ENCODE measurements at places on chromosomes 7 and 10.

DNA sequence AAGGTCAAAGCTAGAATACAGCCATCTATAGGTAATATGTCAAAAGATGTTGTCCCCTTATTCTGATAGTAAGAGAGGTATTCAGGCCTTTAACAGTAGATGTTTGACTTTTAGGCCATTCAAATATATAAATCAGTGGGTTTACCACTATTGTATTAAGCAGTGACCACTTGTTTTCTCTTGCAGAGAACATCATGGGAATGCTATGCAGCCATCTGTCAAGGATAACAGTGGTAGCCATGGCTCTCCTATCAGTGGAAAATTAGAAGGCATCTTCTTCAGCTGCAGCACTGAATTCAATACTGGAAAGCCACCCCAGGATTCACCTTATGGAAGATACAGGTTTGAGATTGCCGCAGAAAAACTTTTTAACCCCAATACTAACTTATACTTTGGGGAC is 68.4 kb downstream of the PHYHIPL start:
- DNase-seq, result no peak

DNA sequence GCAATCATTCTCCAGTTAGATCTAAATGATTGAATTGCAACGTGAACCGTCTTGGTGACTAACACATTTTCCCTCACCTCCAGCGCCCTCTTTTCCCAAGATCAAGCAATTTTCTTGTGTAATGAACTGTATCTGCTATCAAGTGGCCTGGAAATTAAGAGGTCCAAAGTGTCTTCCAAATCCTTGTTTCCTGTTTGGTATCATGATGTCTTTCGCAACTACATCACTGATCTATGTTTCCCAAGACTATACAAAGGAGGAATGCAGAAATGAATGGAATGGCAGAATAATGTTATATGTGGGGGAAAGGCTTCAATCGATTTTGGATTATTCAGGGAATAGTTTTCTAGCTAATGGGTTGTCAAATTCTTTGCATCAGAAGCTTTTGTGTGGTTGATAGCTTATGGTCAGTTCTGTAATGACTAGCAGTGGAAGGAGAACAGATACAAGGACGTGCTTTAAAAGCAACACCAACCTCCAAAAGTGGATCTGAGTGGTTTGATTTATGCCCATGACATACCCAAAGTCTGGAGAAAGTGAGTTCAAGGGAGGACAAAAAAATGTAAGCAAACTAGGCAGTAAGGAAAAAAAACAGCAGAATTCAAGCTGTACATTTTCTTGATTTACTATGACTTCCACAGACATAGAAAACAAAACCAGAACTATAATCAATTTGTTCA is 14.6 kb upstream of the ZEB1 start:
- DNase-seq, result no peak

DNA sequence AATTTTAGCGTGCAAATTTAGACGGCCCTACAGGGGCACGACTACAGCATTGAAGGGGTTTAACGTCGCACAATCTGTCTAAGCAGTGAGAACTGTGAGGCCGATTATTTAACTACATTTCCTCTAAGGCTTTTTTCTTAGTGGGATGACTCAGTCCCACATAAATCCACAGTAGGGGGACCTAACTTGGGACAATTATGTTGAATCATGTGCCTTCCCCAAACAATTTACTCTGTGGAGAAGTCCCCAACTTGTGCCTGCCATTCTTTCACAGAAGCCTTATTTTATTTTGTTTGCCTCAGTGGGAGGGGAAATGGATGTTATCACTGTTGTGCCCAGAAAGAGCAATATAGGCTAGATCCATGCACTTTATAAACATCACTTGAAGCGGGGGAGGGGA is 80.3 kb upstream of the CDCA7L start:
- no peak for DNase-seq

DNA sequence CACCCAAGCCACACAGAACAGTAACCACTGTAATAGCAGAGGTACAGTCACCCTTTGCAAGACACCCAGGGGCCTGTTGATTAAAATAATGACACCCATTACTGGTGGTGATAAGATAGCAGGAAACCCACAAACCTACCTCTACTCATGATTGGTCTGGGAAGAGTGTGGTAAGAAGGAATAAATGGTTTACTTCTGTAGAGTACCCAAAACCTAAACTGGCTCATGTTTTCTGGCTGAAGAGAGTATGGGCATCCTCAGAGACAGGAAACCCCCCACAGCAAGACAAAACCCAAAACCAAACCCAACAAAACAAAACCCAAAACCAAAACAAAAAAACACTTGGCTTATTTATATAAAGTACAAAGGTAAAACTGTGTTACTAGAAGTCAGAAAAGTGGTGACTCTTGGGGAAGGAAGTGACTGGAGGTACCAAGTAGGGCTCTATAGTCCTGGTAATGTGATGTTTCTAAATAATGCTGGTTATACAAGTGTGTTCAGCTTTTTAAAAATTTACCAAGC is 15.5 kb upstream of the DNAJB12 start:
- DNase-seq, result no peak

DNA sequence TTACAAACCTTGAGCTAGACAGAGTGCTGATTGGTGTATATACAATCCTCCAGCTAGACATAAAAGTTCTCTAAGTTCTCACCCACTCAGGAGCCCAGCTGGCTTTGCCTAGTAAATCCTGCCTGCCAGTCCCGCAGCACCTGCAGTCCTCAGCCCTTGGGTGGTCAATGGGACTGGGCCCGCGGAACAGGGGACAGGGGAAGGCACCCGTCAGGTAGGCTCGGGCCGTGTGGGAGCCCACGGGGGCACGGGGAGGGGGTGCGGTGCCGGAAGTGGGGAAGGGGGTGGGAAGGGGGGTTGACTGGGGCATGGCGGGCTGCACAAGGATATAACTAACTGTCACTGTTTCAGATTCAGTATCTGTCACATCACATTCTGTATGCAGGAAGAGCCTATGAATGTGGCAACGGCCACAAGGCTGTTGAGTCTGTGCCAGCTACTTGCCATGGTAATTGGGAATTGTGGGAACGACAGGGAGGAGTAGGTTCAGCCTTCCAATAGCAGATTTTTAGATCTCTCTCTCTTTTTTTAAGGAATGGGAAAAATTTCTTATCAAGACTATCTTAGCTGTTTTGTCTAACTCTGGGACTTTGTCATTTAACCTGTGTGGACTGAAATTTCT is 205.1 kb upstream of the PLPP4 start:
- no peak for DNase-seq

DNA sequence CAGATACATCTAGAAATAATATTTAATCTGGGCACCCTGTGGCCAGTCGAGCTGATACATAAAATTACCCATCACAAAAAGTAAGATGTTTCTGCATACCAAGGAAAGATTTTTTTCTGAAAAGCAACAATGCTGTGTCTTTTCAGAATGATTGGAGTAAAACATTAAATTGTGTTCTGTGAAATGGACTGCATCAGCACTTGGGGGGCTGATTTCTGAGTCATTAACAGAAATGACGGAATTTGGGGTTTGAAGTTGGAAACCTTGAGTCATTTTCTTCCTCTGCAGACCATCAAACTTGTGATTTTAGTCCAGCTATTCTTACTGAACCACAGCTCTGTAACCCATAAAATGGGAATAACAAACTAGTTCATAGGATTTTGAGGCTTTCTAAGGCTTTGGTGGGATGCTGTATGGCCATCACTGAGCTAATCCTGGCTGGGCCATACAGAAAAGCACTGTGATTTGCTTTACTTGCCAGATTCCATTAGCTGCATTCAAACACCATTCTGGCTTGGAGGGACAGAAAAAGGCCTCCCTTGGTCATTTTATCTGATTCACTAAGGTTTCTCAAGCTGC is 739.4 kb upstream of the IGFBP3 start:
- no peak for DNase-seq

- DNase-seq, result no peak
These were observed 383.1 kb downstream of the LRRTM3 start for GRCh38 chr10:67308912-67309311.

DNA sequence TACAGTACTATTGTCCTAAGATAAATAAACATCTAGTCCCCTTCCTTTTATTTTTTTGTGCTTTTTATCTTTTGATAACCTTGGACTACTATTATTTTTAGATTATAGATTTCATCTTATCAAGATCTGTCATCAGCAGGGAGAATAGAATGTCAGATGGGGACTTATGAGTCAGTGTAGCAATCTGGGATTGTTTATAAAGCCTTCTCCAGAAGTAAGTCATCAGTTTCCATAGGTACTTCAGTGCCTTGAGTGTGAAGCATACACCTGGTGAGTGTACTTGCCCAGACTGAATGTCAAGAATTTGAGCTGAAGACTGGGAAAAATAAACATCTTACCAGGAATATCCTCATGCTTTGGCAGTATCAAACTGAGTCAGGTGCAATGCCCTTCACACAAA is 2.1 kb downstream of the CASD1 start:
- DNase-seq, result no peak

GRCh38 chr10:69146759-69147158 is 22.8 kb downstream of the VPS26A start:
- no peak for DNase-seq

GRCh38 chr10:79237454-79238157 is 109.7 kb upstream of the PPIF start:
- DNase-seq, result no peak

GRCh38 chr7:146791344-146792285 is 675.0 kb downstream of the CNTNAP2 start:
- no peak for DNase-seq

GRCh38 chr7:24939416-24939815 is 40.6 kb downstream of the OSBPL3 start:
- no peak for DNase-seq

- no peak for DNase-seq
These were observed 357.5 kb upstream of the LRGUK start for GRCh38 chr7:133769668-133770067.

DNA sequence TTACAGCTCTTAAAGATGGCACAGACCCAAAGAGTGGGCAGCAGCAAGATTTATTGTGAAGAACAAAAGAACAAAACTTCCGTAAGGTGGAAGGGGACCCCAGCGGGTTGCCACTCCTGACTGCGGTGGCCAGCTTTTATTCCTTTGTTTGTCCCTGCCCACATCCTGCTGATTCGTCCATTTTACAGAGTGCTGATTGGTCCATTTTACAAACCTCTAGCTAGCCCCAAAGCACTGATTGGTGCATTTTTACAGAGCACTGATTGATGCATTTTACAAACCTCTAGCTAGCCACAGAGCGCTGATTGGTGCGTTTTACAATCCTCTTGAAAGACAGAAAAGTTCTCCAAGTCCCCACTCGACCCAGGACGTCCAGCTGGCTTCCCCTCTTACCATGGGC is 16.8 kb upstream of the CCSER2 start:
- no peak for DNase-seq

DNA sequence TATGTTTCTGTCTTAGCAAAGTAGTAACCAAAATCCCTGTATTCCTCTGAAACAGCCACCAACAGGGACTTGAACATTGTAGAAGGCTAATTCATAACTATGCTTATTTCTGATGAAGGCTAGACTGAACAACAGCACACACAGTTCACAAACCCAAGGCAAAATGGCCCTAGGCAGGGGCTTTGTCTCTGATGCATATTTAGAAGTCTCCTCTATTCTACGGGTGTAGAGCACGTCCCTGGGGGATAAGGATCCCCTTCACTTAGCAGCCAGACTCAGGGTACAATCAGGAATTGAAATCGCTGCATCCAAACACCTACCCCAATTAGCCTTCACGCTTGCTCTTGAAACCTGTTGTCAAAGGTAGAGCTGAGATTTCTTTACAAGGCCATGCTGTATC is 45.5 kb downstream of the FGFR2 start:
- DNase-seq, result no peak

GRCh38 chr10:49010865-49011264 is 71.2 kb upstream of the LRRC18 start:
- DNase-seq, result no peak

- DNase-seq, result no peak
These were observed 438.6 kb upstream of the GALNT17 start for GRCh38 chr7:70693321-70693685.

- no peak for DNase-seq
These were observed 23.6 kb downstream of the ST8SIA6 start for GRCh38 chr10:17430647-17431355.

- DNase-seq, result no peak
These were observed 237.8 kb downstream of the SEMA3E start for GRCh38 chr7:83410989-83411591.

GRCh38 chr7:109126404-109127050 is 556.9 kb downstream of the DNAJB9 start:
- no peak for DNase-seq

DNA sequence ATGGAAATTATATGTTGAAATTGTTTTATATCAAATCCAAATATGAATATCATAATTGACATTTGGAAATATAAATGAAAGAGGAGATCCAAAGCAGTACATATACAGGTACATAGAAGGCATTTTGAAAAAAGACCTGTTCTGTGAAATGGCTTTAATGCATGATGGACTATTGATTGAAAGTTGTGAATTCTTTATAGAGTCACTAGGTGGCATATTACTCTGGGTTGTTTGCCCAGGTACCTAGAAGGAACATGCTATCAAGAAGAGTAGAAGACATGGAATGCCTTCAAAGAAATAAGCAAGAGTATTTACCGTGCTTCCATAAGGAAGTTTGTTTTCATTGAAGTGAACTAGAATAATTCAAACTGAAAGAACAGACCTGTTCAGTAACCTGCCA is 160.0 kb upstream of the ANK3 start:
- DNase-seq, result no peak

DNA sequence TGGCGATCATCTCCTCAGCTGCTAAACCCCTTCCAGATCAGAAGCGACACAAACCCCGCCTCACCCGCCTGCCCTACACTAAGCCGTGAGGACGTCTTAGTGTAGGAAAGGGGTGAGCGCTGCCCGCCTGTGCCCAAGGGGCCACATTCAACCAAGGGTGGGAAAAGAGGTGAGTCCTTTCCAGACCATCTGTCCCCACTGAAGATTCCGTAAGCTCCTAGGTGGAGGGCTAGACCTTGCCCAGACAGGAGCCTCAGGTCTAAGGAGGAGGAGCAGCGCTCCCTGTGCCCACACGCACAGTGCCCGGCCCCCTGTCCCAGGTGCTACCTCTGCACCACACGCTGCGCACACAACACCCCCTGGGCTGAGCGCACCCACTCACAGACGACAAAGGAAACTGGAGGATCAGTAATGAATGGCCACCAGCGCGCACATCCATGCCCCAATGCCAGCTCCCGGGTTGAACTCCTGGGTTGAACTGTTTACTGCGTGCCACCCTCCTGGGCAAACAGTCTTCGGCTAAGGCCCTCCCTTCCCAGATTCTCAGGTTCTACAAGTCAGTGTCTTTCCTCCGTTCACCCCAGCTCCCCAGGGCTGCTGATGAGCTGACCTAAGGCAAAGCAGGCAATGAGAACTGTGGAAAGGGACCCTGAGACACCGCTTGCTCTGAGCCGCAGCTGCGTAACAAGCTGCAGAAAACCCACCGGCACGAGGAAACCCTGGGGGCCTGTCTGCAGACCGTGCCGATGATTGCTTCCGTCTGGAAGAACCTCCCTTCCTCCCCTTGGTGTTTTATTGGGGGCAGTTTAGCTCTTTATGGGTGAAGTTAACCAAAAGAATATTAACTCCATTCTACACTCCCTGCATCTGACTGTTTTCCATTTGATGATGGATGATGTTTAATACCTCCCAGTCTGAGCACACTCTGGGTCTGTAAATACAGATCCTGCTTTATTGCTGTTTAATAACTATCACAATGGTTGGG is 185.9 kb downstream of the MAD1L1 start:
- DNase-seq, result no peak
